Activated CD4-positive, alpha-beta T cell treated with anti-CD3 and anti-CD28 coated beads, Interleukin-2, amount 10 ng/mL, durations not matched to agents 7 days and 5 days (primary cell): ENCODE measurements at places on chromosomes 1 and 21.

DNA sequence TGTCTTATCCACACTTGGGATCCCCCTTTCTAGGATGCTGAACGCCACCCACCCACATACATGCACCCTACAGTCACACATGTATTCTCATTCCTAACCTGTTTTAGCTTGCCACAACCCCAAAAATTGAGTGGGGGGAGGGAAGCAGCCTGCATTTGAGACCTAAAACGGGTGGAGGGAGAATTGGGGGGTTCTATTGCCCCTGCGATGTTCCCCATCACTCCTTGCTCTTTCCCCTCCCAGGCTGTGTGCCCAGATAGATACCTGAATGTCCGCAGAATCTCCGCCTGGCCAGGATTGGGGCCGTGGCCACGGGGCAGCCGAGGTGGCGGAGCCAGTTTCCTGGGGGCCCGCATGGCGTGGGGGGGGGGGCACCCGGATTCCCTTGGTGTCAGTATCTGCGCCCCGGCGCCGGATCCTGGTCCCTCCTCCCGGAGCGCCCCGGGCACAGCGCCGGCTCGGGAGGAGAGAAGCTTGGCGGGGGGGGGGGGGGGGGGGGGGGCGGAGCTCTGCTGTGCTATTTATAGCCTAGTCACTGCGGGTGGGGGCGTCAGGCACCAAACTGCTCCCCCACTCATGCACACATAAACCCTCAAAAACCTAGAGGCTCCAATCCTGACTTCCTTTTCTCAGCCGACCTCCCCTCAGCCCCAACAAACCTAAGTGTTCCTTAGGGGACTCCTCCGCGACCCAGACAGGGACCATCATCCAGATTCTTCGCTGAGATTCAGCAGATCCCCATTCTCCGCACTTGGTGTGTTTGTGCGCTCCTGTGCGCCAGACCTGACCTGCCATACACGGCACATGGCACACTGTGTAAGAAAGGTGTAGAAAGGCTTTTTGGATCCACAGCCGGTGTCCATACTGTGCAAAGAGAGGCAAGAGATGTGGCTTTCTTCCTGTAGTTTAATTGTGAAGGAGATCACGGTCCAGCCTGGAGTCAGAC is 1.9 kb downstream of the ANKRD34A start:
- peak; percentile 20 for DNase-seq

- DNase-seq, result no peak
Measured at GRCh38 chr1:31637915-31638673, 6.6 kb downstream of the PEF1 start.

DNA sequence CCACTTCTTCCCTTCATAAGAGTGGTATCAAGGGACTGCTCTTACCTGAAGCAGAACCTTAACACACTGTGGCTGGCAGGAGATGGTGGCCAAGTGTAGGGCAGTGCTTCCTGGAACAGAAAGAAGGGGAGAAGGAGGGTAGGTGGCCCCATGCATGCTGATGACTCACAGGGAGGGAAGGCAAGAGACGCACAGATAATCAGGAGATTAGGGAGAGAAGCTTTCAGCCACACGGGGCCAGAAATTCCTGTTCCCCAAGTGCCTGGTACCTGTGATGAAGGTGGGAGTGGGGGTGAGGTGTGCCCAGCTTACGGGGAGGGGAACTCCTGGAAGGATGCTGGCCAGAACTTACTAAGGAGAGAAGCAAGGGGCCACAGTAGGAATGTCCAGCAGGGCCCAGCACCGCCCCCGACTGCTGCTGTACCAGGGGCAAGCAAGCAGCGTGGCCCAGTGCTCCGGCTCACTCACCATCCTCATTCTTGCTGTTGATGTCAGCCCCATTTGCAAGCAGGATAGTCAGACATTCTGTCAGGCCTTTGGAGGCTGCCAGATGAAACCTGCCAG is 7.7 kb downstream of the ANKRD35 start:
- no peak for DNase-seq

- DNase-seq, result no peak
Measured at GRCh38 chr1:170959385-170959784, 24.1 kb downstream of the MROH9 start.

GRCh38 chr21:34535886-34536285 is 23.9 kb upstream of the KCNE1 start:
- no peak for DNase-seq

GRCh38 chr1:178465011-178465410 is 31.8 kb downstream of the CLEC20A start:
- no peak for DNase-seq

DNA sequence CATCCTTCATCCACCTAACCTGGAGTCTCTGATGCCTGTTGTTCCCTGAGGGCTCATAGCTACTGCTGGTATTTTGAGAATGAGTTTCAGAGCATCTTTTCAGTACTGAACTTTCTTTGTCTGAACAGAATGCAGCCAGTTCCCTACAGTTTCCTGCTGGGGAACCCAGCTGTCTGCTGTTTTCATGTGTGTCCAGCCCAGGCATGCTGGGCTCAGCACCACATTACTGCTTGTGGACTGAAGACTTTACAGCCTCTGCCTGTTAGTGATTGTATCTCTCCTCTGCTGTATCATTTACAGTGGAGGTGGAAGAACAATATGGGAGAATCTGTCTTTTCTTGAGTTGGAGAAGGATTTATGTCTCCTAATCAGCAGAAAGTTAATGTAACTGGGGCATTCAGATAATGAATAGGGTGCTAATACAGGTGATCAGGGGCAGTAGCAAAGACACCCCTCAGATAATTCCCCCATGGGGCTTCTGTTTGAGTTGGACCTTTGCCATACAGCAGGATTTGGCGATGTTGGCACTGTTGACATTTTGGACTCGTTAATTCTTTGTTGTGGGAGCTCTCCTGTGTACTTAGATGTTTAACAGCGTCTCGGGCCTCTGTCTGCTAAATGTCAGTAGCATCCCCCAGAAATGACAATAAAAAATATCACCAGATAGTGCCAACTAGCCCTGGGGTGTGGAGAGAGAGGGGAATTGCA is 207.7 kb downstream of the HHAT start:
- DNase-seq, result no peak

- no peak for DNase-seq
Measured at GRCh38 chr1:85984636-85985035, 171.9 kb downstream of the COL24A1 start.

GRCh38 chr1:99766378-99766800 is at the start of gene FRRS1:
Gene FRRS1, minus strand, starts transcription at chr1:99766635. Its CDS starts 17,867 bp downstream, at chr1:99748768.
- DNase-seq, result peak; percentile 65

DNA sequence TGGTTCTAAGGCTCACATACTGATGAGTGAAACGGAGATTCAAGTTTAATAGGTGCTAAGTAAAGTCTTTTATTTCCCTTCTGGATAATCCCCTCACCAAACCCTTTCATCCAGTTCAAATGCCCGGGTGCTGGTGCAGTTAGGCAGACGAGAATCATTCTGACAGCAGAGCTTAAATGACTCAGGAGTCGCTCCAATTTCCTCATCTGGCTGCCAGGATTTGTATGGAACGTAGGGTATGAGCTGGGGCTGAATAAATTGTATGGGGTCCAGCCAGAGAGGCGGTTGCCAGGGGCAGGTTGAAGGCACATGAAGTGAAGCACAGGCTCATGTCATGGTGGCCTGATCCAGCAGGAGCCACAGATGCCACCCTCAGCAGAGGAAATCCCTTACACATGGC is 76.0 kb downstream of the PAPPA2 start:
- no peak for DNase-seq

DNA sequence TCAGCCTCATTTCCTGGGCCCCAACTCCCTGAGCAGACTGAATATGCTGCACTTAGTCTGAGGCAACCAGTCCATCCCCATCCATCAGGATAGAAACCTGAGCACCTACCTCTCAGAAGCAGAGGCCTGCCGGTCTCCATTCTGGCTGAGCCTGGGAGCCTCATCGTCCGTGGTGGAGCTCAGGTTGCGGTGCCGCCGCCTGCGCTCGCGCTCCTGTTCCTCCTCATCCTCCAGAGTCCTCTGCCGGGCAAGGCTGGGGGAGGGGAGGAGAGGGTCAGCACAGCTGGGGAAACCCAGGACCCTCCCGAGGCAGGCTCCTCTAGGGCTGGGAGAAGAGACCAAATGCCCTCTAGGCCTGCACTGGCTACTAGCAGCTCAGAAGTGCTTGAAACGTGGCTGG is 10.1 kb downstream of the LAD1 start:
- no peak for DNase-seq

GRCh38 chr1:230351514-230351913 is 74.6 kb downstream of the PGBD5 start:
- no peak for DNase-seq

DNA sequence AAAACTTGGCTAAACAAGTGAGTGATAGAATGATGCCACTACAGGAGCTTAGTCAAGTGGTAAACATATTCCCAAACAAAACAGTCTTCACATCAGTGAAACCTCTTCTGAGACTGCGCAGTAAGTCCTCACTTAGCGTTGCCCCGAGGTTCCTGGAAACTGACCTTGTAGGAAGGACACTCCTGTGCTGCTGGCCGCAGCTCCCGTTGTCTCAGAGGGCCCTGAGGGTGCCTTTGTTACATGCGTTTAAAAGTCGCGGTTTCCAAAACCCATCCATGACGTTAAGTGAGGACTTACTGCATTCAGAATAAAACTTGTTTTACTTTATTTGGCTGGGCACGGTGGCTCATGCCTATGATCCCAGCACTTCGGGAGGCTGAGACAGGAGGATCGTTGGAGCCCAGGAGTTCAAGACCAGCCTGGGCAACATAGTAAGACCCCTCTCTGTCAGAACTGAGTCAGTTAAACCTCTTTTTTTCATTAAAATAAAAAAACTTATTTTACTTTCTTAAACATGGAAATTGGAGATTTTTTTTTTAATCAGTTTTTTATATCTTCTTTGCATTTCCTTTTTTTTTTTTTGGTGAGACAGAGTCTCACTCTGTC is 36.0 kb upstream of the DIP2A start:
- no peak for DNase-seq

DNA sequence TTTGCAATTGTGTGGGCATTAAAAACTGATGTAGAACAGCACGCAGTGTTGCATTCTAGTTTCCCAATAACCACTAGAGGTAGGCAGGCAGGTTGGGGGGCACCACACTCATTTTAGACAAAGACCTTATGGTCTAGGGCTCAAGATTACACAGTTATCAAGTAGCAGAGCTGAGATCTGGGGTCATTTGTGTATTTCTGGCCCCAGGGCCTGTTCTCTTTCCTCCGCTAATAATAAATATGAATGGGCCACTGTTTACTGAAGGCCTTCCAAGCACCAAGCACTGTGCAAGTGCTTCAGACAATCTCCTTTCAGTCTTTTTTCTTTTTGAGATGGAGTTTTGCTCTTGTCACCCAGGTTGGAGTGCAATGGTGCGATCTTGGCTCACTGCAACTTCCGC is 23.9 kb downstream of the LDLRAD2 start:
- no peak for DNase-seq

DNA sequence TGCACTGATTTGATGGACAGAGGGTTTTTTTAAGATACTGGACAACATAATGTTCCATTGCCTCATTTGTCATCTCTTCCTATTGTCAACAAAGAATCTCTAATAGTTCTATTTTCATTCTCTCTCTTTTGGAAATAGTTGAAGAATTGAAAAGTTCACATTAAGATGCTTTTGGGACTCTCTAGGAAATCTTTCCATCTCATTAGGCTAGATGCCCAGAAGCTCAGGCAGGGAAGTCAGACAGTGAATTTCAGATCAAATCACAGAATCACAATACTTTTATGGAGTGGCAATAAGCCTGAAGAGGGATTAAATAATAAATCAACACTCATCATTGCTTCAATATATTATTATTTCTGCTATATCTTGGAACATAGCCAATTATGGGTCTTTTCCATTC is 29.2 kb downstream of the NEGR1 start:
- DNase-seq, result no peak

- no peak for DNase-seq
Measured at GRCh38 chr1:90246069-90246468, 251.2 kb downstream of the ZNF326 start.

DNA sequence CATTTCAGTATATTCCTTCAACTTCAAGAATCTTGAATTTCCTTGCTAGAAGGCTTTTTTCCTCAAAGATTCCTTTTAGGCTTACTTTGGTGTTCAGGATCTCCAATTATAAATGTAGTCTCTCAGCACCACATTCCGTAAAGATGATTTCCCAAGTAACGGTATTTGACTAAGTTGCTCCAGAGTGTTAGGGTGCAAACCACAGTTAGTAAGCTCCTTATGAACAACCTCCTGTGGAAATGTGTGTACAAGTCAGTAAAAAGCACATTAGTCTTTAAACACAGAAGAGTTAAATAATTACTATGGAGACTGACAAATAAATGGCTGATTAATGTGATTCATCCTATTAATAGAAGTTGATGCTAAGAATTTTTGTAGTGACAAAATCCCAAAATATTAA is 10.3 kb downstream of the DONSON start:
- DNase-seq, result no peak

- DNase-seq, result peak; percentile 32
Measured at GRCh38 chr21:45644041-45644906, 749 bp downstream of the PCBP3 start.

- DNase-seq, result peak; percentile 83
Measured at GRCh38 chr21:31580866-31581276, 78.6 kb upstream of the SOD1 start.

DNA sequence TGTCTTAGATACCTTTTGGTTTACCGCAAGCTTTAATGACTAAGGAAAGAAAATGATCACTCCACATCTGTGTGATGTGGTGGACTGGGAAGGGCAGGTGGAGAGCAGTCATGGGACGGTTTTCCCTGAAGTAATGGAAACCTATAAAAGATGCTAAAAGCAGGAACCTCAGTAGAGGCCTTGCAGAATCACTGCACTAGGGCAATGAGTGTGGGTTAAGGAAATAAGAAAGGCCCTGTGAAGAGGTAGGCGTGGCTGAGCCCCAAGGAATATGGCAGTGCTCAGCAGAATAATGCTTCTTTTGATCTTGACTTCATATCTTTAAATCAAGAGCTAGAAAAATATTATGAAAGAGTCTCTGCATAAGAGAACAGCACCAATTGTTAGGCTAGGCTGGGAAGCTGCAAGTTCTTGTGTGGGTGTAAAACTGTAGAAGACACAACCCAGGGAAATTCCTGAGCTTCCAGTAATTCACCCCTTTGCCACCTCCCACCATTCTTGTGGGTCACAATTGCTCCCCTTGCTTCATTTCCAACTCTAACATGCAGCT is 49.9 kb downstream of the CLCA4 start:
- DNase-seq, result no peak

DNA sequence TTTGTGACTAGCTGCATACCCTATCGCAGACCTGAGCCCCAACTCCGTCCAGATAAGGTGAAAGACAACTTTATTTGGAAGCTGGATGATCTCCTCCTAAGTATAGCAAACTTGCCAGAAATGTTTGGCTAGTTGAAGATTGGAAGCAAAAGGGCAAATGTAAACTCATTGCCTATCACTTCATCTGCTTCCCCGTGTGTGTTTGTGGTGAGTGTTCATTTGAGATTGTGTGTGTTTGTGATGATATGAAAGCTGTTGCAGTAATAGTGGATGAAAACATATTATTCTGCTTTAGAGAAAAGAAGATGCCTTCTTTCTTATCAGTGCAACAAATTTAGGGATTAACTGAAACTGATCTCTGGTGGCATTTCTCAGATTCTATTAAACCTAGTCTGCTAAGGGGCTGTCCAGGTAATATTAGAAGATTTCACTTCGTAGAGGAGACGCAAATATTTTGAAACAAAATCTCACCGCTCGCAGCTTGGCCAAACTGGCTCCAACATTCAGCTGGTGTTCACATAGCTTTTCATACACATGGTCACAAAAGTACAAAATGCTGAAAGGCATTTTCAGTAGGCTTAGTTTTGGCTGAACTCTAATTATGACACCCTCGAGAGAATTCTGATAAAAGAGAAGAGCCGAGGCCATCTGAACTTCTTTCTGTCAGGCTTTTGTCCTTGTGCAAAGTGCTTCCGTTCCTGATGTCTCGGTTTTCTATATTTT is 1.1 kb downstream of the TBX19 start:
- DNase-seq, result no peak

GRCh38 chr1:62528015-62528414 is 69.3 kb upstream of the ANGPTL3 start:
- DNase-seq, result peak; percentile 18
